SIG-M5 (cell line): ENCODE measurements at places on chromosomes 13 and 19.

- DNase-seq: no peak
These were observed 27.3 kb downstream of the RUBCNL start for GRCh38 chr13:46359714-46360113.

DNA sequence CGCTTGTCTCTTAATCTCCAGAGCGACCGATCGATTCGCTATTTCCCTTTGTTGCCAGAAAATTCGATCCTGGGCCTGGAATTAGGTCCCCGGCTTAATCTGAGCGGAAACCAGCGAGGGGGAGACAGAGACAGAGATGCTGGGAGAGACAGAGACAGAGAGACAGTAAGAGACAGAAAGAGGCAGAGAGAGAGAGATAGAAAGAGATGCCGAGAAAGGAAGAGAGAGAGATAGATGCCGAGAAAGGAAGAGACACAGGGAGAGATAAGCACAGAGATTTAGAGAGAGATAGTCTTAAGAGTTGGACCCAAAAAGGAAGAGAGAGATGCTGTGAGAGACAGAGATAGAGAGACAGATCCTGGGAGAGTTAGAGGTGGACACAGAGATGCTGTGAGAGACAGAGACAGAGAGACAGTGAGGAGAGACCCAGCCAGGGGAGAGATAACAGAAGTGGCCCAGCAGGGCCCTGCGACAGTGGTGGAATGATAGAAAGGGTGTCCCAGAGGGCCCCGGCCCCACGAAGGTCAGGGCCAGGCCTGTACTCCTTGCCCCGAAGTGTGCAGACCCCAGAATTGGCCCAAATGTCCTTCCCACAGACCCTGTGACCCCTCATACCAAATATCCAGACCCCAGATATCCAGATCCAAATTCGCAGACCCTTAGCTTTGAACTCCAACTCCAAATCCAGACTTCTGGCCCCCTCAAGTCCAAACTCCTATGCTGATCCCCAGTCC is 1.3 kb downstream of the ERFL start:
- no peak for DNase-seq

GRCh38 chr19:15445807-15446376 is 3.9 kb downstream of the WIZ start:
- DNase-seq: no peak

DNA sequence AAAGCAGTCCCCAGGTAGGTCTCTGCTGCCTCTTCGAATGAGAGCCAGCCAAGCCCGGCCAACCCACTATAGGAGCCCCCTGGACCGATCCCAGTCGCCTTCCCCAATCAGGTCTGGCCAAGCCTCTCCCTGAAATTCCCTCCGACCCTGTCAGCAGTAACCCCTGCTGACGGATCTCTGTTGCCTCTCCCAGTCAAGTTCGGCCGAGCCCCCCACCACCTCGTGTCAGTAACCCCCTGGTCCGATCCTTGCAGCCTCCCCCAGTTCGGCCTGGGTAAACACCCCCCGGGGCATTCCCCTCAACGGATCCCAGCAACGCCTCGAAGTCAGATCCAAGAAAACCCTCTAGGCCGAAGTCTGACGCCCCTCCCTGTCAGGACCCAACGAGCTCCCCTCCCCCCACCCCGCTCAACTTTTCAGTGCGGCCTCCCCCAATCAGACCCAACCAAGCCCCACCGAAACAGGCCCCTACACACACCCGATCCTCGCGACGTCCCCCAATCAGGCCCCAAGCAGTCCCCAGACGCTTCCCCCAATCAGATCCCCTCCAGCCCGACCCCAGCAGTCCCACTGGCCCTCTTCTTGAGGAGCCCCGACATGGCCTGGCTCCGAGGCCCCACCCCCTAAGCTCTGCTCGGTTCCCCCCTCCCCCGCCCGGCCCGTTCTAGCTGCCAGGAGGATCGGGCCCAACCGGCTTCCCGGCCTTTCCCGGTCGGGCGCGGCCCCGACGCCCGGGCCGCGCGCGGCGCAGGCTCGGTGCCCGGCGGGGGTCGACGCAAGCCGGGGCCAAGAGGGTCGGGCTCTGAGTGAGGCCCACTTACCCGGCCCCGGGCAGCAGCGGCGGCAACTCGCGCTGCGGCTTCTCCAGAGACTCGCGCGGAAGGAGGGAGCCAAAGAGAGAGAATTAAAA is 1.8 kb downstream of the TNPO2 start:
- no peak for DNase-seq

DNA sequence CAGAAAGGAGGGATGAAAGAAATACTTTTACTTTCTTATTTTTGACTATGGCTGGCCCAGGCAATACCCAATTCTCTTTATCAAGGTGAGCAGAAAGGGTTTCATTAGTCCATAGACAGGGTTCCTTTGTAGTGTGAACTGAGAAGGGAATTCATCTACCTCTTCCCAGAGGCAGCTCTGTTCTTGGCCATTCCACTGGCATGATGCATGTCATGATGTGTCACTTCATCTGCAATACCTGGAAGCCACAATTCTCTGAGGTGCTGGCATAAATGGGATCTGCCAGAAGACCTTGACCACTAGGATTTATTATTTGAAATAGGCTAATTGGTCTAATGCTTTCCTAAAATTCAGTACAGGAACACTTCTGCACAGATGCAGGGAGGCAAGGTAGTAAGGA is 542.8 kb downstream of the RFC3 start:
- DNase-seq: no peak

- DNase-seq: no peak
These were observed 682.4 kb upstream of the ATXN8OS start for GRCh38 chr13:69425235-69425634.

GRCh38 chr19:13763265-13763664 is 1.1 kb upstream of the MRI1 start:
- DNase-seq: no peak

DNA sequence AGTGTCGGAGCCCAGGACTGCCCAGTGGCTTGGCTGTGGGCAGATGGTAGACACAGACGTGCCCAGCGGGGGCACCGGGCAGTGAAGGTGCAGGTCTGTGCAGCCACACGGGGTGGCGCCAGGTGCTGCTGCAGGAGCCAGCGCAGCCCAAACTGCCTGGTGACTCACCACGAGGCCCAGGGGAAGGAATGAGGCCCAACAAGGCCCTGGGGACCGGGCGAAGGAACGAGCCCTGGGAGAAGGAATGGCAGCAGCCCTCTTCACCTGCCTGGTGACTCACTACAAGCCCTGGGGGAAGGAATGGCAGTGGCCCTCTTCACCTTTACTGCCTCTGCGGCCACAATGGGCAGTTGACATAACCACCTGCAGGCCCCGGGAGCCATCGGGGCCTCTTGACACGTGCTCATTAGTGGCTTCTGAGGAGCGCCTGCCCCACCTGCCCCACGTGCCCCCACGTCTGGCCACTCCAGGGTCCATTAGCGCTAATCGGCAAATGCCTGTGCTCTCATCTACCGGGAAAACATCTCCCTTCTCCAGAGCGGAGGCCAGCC is 9.3 kb downstream of the MED16 start:
- DNase-seq: no peak

GRCh38 chr19:35856546-35857149 is at the start of gene KIRREL2:
Gene KIRREL2 (plus strand): TSS chr19:35856911. CDS start chr19:35857120, 209 bp downstream.
- DNase-seq: no peak

DNA sequence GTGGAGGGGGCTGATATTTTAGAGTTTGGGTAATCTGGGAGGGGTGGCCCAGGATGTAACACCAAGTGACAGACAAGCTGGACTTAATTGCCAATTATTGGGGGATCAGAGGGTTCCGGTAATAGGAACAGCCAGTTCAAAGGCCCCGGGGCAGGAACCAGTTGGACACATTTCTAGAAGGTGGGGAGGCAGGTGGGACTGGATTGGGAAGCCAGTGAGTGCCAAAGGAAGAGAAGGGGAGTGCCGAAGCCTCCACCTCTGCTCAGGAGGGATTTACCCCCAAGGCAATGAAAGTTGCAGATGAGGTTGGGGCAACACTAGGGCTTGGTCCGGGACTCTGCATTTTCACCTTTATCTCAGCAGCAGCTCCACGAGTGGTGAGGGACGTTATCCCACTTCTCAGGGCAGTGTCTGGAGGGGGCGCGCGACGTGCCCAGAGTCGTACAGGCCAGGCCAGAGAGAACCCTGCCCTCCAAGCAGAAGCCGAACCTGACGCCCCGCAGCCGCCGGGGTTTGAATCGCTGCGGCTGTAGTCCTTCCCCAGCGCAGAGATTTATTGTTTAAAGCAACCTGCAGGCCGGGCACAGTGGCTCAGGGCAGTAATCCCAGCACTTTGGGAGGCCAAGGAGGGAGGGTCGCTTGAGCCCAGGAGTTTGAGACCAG is 5.7 kb upstream of the JUND start:
- no peak for DNase-seq

- DNase-seq: no peak
These were observed 58.7 kb upstream of the PABPC3 start for GRCh38 chr13:25037057-25037813.

DNA sequence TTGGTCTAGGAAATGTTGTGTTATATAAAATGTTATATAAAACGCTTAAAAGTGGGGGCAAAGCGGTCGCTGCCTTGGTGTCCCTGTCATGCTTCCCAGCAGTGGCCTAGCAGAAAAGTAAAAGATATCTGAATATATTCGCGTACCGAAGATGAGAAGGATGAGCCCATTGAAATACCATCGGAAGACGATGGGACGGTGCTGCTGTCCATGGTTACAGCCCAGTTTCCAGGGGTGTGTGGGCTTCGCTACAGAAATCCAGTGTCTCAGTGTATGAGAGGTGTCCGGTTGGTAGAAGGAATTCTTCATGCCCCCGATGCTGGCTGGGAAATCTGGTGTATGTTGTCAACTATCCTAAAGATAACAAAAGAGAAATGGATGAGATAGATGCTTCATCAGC is 110.9 kb upstream of the DIAPH3 start:
- no peak for DNase-seq

GRCh38 chr13:95784161-95784899 is 107.4 kb downstream of the DNAJC3 start:
- DNase-seq: no peak

GRCh38 chr19:1852581-1853128 is 4.4 kb upstream of the REXO1 start:
- DNase-seq: no peak

DNA sequence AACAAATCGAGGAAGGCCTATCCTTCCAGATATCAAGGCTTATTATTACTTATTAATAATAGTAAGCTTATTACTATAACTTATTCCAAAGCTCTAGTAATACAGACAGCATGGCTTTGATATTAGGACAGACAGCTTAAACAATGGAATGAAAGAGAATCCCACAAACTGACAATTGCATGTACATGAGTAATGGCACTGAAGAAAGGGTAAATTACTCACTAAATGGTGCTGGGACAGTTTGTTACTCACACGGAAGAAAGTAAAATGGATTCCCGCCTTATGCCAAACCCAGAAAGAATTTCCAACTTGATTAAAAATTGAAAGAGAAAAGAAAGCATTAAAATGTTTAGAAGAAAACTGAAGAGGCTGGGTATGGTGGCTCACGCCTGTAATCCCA is 60.3 kb downstream of the MIPEP start:
- no peak for DNase-seq

- no peak for DNase-seq
These were observed 40.8 kb upstream of the RANBP3 start for GRCh38 chr19:6018786-6019185.

DNA sequence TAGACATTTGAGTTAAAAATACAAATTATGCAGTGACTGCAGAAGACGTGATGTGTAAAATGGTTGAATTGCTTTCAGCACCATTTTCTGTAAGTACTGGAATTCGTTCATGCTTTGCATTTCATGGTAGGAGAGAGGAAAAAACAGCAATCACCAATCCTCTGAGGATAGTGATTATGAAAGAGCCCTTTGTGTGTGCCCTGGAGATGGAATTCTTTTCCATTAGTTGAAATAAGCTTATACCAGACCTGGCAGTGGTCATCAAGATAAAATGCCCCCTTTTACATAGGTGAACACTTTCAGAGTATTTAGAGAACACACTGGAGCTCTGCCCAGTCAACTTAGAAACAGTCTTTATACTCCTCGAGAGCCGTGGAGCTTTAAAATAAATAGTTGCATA is 1.7 kb downstream of the CNMD start:
- no peak for DNase-seq

GRCh38 chr13:108003626-108004025 is 211.7 kb downstream of the LIG4 start:
- DNase-seq: no peak

- DNase-seq: no peak
These were observed 63.9 kb upstream of the SLITRK5 start for GRCh38 chr13:87607266-87607665.
